Right cardiac atrium (tissue), 5 donors: ENCODE measurements at places on chromosomes 4 and X. TPM values are rescaled to one million over a fixed set of nuclear protein-coding genes. Genes with fewer than 3 reads are reported as not detected.
A peak's percentile ranks its signal among the peaks of the same experiment; 100 is the strongest.

- no peak for DNase-seq
These were observed 6.1 kb downstream of the TMA16 start for GRCh38 chr4:163500586-163500985.

DNA sequence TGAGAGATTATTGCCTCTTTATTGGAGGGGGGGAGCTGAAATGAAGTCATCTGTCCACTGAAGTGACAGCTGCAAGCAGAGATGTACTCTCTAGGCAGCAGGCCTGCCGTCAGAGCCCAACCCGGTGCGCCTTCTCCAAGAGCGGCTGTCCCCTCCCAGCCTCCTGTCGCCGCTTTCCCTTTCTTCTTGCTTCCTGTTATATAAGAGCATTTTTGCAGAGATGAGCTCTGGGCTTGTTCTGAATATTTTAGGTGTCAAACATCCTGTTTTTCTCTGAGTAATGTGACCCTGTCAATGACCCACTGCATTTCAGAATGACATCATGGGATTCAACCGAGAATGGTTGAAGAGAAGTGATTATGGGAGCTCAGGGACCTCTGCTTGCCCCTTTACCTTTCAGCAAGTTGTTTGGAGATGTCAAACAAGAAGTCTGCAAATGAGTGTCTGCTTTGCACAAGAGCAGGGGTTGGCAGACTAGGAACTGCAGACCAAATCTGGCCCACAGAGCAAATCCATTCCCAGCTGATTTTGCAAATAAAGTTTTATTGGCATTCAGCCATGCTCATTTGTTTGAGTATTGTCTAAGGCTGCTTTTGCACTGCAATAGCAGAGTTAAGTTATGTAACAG, 79.9 kb downstream of the SLC9A6 start:
- peak; percentile 77 for DNase-seq

DNA sequence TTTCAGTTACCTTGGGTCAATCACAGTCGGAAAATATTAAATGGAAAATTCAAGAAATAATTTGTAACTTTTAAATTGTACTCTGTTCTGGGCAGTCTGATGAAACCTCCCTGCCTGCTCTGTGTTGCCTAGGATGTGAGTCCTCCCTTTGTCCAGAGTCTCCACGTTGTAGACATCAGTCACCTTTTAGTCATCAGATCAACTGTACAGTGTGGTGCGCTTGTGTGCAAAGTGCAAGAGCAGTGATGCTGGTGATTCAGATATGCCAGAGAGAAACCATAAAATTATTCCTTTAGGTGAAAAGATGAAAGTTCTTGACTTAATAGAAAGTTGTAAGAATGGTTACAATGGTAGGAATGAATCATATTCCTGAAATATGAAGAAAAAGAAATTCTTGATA, 1.4 kb downstream of the SPATA4 start:
- no peak for DNase-seq

DNA sequence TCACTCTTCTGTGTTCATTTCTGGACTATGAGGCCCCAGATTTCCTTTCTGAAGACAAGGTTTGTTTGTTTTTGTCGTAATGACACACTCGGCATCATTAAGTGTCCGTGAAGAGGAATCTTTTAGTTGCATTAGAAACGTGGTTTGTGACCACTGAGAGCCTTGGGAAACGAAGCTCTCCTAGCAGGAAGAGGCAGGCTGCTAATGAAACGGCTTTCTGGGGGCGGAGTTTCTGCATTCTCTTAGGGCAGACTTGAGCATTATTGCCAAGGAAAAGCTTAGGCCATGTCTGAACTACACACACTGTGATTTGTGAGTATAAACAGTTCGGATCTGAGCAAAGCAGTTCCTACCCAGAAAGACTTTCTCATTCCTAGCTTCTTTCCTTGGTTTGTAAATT, 64.0 kb downstream of the SOX3 start:
- DNase-seq: no peak

- no peak for DNase-seq
These were observed 1.6 kb downstream of the SCML1 start for GRCh38 chrX:17738737-17739535.

Gene EGF
- polyA plus RNA-seq: 5.3 TPM

Gene AFM
- not detected for polyA plus RNA-seq

Gene ABLIM2
- 4.2 TPM for polyA plus RNA-seq

Gene GPC4
- polyA plus RNA-seq: 4.9 TPM

GRCh38 chr4:119246177-119246733, 33.7 kb downstream of the USP53 start:
- no peak for DNase-seq

- no peak for DNase-seq
These were observed 339.9 kb upstream of the NOCT start for GRCh38 chr4:138675685-138676084.

Gene RHOXF2B
- polyA plus RNA-seq: not detected
